Colonic mucosa (tissue), 4 donors: ENCODE measurements at places on chromosomes 12 and 14. TPM values are rescaled to one million over a fixed set of nuclear protein-coding genes. Genes with fewer than 3 reads are reported as not detected.
A peak's percentile ranks its signal among the peaks of the same experiment; 100 is the strongest.

Gene CD163
- total RNA-seq: 25.3 TPM

Gene MFAP5
- 4.6 TPM for total RNA-seq

Gene PYGL
- total RNA-seq: 33.0 TPM

Gene MYO1H
- not detected for total RNA-seq

Gene EPYC
- total RNA-seq: not detected

Gene ANGEL1
- 10.7 TPM for total RNA-seq

Gene MORN3
- total RNA-seq: not detected

Gene DEGS2
- total RNA-seq: 54.3 TPM

DNA sequence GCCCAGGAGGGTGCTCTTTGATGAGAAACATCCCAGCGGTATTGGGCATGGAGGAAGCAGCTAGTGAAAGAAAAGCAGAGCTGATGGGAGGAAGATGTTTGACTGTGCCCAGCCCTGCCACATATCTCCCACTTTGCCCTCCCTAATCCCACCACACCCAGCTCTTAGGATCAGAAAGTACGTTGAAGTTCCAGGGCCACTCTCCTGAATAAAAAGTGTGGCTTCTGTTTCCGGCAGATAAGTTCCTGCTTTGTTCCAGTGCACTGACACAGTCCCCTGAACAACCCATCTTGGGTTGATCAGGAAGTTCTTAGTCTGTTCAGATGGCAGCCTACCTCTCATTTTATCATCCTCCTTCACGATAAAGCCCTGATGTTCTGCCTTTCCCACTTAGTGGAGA is 16.5 kb downstream of the TPCN1 start:
- peak; percentile 63 for DNase-seq

DNA sequence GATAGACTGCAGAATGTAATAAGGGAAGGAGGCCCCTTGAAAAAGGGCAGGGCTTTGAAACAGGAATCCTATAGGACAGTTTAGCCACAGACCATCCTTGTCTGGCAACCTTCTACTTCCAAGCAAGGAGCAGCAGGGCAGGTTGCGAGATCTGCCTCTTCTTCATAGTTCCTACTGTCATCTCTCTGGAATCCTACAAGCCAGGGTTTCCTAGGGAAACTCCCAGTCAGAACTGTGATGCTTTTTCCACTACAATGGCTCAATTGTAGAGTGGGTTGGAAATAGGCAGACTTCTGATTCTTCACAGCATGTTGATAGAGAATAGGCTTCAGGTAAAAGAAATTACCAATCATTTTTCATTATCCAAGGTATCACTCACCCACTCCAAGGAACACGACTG is 186.3 kb downstream of the DACT1 start:
- DNase-seq: no peak

DNA sequence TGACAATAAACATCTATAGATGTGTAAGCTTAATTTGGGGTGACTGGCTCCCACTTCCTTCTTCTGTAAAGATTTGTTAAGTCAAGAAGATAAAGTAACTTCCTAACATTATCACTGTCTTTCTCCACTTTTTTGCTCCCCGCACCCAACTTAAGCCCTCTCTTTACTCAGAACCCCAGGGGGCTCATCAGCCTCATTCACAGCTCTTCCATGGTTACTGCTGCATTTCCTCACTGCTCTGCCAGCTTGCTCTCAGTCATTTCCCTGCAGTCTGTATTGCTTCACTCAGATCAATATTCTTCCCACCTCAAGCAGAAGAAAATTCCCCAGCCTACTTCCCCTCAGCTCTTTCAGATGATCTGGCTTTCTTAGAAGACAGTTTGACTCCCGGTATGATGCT is 102.0 kb downstream of the PIK3C2G start:
- no peak for DNase-seq

- no peak for DNase-seq
These were observed 33.9 kb downstream of the SERPINA3 start for GRCh38 chr14:94646066-94646465.

DNA sequence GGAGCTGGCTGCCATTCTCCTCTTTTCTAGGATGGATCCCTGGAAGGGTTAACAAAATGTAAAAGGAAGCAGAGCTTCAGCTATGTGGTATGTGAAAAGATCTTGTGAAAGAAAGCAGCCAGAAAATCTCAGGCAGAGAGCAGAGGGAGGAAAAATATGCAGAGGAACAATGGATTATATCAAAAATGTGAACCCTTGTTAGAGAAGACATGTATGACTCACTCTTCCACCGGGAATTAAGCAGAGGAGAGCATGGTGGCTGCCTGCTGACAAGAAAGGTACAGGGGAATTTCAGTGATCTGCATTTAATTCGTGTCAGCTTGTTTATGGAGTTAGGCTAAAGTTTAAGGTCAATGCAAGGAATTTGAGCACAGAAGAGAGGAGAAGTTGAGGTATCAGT is 46.3 kb downstream of the KCNA1 start:
- no peak for DNase-seq

- no peak for DNase-seq
These were observed 78.3 kb downstream of the PIK3C2G start for GRCh38 chr12:18339633-18340032.

- DNase-seq: no peak
These were observed 36.4 kb downstream of the PPM1H start for GRCh38 chr12:62898526-62898925.

- DNase-seq: no peak
These were observed 31.3 kb downstream of the CORO1C start for GRCh38 chr12:108699955-108700563.

DNA sequence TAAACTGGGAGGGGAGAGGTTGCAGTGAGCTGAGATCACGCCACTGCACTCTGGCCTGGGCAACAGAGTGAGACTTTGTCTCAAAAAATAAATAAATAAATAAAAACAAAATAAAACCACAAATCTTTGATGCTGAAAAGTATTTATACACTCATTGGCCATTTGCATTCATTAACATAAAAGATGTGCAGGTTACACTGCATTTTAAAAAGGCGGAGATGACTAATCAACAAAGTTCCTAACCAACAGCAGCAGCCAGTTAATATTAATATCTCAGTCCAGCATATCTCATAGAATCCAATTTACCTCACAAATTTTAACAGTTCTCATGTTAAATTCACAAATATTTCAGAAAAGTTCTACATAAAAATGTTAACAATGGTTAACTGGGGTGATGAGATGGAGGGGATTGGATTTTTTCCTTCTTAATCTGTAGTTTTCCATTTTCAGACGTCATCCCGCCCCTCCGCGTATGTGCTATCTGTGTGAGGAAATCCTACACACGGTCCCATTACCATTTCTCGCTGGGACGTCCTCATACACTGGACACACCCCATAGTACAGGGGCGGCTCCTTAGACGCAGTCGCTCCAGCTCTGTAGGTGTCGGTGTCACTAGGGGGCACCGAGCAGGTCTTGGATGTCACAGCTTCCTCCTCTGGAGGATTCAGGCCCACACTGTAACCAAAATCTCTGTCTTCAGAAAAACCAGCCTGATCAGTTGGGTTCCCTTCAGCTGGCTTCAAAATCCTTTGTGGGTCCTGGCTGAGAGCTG is 7.3 kb downstream of the ANKLE2 start:
- DNase-seq: no peak

DNA sequence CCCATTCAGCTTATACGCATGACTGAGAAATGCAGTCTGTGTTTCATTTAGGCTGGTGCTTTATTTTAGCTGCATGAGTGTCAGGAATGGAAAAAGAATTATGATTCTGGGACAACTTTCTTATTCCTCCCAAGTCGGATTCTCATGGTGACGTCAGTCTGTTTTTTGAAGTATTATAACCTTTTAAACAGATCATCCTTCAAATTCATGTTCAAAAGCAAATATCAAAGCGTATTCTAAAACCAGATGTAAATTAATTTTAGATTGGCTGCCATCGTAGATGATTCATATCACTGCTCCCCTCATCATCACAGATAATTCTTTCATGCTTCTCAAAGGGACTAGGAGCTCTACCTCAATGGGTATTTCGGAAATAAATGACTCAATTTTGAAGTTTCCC is 15.0 kb downstream of the FNTB start:
- DNase-seq: no peak

DNA sequence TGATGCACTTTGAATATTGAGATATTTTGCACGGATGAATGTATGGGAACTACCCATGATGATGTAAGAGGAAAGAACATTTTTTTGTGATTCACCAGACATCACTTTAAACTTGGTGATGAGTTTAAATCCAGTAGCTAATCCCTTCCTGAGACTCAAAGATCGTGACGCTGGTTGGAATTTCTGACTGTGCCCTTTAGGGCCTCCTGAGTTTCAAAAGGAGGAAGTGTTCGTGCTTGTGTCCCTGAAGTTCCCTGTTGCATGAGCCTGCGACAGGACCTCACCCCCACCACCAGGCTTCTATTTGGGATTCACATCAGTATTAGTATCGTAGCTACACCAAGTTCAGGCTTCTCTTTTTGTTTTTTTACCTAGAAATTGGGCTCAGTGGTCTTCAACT is 18.6 kb upstream of the RIN3 start:
- DNase-seq: no peak

DNA sequence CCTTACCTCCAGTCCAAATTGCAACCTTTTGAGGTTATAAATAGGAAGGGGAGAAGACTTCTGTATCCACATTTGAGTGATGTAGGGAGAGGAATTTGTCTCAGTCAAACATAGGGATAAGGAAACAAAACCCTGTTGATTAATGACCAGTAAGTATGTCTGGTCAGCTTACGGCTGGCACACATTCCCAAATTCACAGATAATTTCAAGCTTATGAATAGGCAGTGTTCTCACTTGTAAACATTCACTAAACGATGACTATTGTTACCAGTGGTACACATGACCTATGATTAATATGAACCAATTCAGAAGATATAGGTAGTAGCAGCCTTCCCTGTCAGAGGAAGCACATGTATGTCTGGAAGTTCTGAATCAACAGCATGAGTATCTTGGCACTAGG is 33.0 kb upstream of the SLC5A8 start:
- no peak for DNase-seq

DNA sequence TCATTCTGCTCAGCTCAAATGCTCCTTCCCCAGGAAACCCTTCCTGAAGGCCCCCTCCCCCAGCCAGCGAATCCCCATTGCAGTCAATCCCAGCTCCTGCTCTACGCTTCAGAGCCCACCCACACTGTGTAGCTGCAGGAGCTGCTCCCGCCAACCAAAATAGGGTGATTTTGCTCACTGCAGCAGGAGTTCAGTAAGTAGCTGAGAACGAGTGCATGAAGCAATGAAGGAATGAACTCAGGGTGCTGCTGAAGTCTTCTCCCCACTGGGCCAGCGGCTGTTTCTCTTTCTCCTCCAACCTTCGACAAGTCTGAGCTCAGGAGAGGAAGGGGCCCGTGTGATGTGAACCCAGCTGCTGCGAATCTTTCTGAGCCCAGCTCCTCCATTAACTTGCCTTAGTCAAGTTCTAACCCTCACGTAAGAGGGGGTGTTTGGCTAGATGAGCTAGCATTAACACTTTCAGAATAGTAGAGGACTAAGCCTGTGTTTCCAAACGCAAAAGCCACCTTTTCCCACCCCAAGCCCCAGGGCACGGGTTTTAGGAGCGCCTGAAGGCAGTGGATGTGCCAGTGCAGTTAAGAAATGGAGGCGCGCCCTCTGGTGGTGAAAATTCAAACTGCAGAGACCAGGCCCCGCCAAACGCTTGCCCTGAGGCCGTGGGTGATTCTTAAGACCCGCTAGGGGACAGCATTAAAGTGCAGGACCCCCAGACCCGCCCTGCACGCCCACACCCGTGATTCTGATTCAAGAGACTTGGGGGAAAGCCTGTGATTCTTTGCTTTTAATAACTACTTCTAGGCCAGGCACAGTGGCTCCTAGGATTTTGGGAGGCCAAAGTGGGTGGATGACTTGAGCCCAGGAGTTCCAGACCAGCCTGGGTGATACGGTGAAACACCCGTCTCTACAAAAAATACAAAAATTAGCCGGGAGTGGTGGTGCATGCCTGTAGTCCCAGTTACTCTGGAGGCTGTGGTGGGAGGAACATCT is 11.9 kb upstream of the SERPINA4 start:
- peak; percentile 59 for DNase-seq
